ENCODE measurements at places on chromosomes 7 and 10. TPM values are rescaled to one million over a fixed set of nuclear protein-coding genes. Genes with fewer than 3 reads are reported as not detected.

Gene PAPSS2
- 17.3 TPM for total RNA-seq

GRCh38 chr10:65911151-65911835, 1014.5 kb upstream of the LRRTM3 start:
- DNase-seq, result peak; percentile 37
- H3K36me3 ChIP-seq, result no peaks in the 10 kb centered on the region
- no peaks in the 10 kb centered on the region for H3K27me3 ChIP-seq
- no peak overlapping the region for H3K4me3 ChIP-seq
- peaks cover 8% of the 10 kb centered on the region for H3K4me1 ChIP-seq
- H3K27ac ChIP-seq, result no peak overlapping the region

DNA sequence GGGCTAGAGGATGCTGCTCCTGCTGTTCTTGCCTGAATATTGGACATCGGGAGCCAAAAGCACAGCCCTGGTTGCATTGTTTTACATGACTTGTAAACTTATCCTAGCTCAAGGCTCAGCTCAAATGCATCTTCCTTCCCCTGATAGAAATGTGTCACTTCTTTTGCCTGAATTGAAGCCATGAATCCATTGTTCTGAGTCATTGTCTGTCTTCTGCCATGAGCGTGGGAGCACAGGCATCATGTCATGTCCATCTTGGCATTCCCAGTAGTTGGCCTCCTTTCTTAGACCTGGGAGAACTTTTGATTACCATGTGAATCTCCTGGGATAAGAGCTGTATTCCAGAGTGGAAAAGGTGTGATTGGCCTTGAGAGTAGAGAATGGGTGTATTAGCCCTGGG, 54.1 kb upstream of the OPN4 start:
- no peak overlapping the region for H3K27ac ChIP-seq
- no peaks in the 10 kb centered on the region for H3K27me3 ChIP-seq
- no peak for DNase-seq
- H3K4me1 ChIP-seq, result no peaks in the 10 kb centered on the region
- H3K36me3 ChIP-seq, result no peaks in the 10 kb centered on the region

DNA sequence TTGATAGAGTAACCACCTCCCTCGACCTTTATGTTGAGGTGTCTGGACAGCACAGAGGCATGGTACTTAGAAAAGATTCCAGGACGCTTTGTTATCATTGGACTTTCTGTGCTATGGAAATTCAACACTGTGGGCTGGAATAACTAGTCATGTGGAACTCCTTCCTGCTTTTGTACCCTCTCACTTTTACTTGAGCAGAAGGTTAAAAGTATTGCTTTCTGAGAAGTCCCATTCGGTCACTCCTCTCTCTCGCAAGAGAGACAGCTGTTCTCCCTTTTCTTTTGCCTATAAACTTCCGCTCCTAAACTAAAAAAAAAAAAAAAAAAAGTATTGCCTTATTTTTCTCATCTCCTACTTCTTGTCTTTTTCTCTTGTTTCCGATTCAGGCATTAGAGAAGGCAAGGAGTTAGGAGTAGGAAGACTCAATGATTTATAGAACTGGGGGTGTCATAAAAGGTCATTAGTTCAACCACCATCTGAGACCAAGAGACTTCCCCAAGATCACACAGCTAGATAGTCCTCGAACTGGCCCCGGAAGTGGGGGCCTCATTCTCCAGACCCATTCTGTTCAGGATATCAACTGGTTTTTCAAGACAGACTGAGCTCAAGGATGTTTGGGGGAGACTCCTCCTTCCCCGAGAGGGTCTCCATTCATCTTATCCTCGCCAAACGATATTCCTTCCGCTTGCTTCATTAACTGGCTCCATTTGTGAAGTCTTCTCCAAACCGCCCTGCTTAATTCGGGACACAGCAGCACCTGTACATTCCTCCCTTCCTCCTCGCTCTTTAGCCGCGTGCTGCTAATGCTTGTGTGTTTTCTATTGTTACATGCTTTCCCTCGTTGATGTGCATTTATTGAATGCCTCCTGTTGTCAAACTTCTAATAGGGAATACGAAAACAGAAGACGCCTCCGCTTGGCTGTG, 995 bp upstream of the INPP5F start:
- H3K4me3 ChIP-seq, result peak overlapping the region; percentile 82
- peaks cover 24% of the 10 kb centered on the region for H3K4me1 ChIP-seq
- DNase-seq, result no peak
- H3K36me3 ChIP-seq, result no peaks in the 10 kb centered on the region
- H3K27me3 ChIP-seq, result no peaks in the 10 kb centered on the region
- H3K27ac ChIP-seq, result peak overlapping the region; percentile 68

- H3K27me3 ChIP-seq, result no peaks in the 10 kb centered on the region
- peak; percentile 10 for DNase-seq
- H3K36me3 ChIP-seq, result no peaks in the 10 kb centered on the region
- no peak overlapping the region for H3K27ac ChIP-seq
- peaks cover 6% of the 10 kb centered on the region for H3K4me1 ChIP-seq
Observed at GRCh38 chr10:84135836-84136235, 3.5 kb upstream of the GHITM start.

DNA sequence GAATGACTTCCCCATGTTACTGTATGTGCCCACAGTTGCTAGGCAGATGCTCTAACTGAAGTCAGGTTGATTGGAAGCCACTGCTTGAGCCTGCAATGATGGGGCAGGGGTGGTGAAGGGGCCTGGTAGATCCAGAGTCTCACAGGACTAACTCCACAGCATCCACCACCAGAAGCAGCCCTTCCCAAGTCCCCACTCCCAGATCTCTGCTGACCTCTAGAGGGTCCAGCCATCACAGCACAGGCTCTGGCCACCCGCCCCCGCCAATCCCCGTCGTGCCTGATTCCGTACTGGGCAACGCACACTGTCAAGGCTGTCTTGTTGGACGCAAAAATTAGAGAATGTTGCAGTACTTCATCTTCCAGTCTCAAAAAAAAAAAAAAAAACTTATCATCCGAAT, 136.8 kb upstream of the PDE1C start:
- peaks cover 8% of the 10 kb centered on the region for H3K4me1 ChIP-seq
- peak; percentile 44 for DNase-seq
- no peak overlapping the region for H3K4me3 ChIP-seq
- H3K27me3 ChIP-seq, result peaks cover 16% of the 10 kb centered on the region
- H3K27ac ChIP-seq, result no peak overlapping the region
- no peaks in the 10 kb centered on the region for H3K36me3 ChIP-seq

DNA sequence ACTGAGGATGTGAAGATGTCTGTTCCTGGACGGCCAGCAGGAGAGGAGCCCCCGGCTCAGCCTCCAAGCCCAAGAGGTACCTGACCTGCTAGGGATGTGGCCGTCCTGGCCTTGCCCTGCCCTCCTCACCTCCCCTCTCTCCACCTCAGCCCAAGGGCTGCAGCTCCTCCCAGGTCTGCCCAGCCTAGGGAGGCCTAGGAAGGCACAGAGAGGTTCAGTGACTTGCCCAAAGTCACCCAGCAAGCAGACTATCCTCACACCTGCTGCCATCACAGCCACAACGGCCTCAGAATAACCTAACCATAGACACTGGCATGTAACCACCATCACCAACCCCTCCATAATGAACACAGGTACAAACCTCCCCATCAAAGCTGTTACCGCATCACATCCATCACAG, 38.7 kb upstream of the LRRC18 start:
- no peak overlapping the region for H3K4me3 ChIP-seq
- H3K4me1 ChIP-seq, result no peaks in the 10 kb centered on the region
- H3K27ac ChIP-seq, result no peak overlapping the region
- no peak for DNase-seq
- no peaks in the 10 kb centered on the region for H3K36me3 ChIP-seq

Gene IL15RA
- 5.9 TPM for total RNA-seq

- no peak for DNase-seq
- H3K36me3 ChIP-seq, result peaks cover 5% of the 10 kb centered on the region
- no peak overlapping the region for H3K4me3 ChIP-seq
- no peaks in the 10 kb centered on the region for H3K27me3 ChIP-seq
Observed at GRCh38 chr7:16651396-16652239, 5.6 kb downstream of the BZW2 start.

- H3K36me3 ChIP-seq, result no peaks in the 10 kb centered on the region
- peak overlapping the region; percentile 40 for H3K4me3 ChIP-seq
- H3K4me1 ChIP-seq, result peaks cover 44% of the 10 kb centered on the region
- peak; percentile 91 for DNase-seq
- H3K27ac ChIP-seq, result peak overlapping the region; percentile 97
- no peaks in the 10 kb centered on the region for H3K27me3 ChIP-seq
Observed at GRCh38 chr10:103745341-103746247, 109.8 kb downstream of the SH3PXD2A start.

Gene NXPH1
- not detected for total RNA-seq

GRCh38 chr10:120508393-120508792, 51.4 kb downstream of the PLPP4 start:
- peaks cover 50% of the 10 kb centered on the region for H3K4me1 ChIP-seq
- DNase-seq, result peak; percentile 90
- H3K27me3 ChIP-seq, result no peaks in the 10 kb centered on the region
- no peak overlapping the region for H3K4me3 ChIP-seq

Gene PAXIP1
- total RNA-seq, result 8.1 TPM

GRCh38 chr7:101058355-101058754, 26.9 kb upstream of the TRIM56 start:
- H3K36me3 ChIP-seq, result no peaks in the 10 kb centered on the region
- peaks cover 42% of the 10 kb centered on the region for H3K27me3 ChIP-seq
- no peak overlapping the region for H3K27ac ChIP-seq
- DNase-seq, result peak; percentile 46
- no peaks in the 10 kb centered on the region for H3K4me1 ChIP-seq

Data from PC-3 (cell line).